Activated B cell treated with CpG ODN at 0.5 μM for 24 hours (primary cell): ENCODE measurements at places on chromosomes 16 and 17. TPM values are rescaled to one million over a fixed set of nuclear protein-coding genes. Genes with fewer than 3 reads are reported as not detected.
A peak's percentile ranks its signal among the peaks of the same experiment; 100 is the strongest.

DNA sequence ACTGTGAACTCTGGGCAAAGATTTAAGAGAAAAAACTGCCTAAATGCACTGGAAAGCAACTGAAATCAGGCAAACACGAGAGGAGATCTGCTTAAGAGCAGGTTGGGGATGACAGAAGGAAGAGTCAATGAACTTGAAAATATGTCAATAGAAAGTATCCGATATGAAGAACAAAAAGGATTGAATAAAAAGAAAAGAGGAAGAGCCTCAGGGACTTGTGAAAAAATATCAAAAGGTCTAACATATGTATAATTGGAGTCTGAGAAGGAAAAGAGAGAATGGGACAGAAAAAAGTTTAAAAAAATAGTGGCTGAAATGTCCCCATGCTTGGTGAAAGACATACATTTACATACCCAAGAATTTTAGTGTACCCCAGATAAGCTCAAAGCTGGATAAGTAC is 195.5 kb downstream of the COPRS start:
- no peak for DNase-seq
- H3K4me3 ChIP-seq = no peak overlapping the region
- H3K27ac ChIP-seq = no peak overlapping the region
- peaks cover 9% of the 10 kb centered on the region for H3K27me3 ChIP-seq

DNA sequence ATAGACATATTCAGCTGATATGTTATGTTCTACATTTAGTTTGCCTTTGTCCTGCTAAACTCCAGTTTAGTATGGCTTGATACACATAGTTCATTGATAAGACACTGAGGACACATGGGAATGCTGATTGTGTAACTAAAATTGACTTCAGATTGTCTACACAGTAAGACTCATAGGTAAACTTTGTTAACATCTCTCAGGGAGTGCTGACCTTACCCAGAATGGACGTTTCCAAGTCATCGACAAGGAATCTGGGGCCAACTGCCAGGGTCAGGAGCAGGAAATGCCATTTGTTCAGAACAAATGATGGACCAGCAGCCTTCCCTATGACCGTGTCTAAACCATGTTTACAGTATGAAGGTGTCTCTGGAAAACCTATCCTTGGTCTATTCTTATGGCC is 58.7 kb downstream of the DYNLRB2 start:
- H3K27ac ChIP-seq = no peak overlapping the region
- DNase-seq = no peak
- no peak overlapping the region for H3K4me3 ChIP-seq
- H3K27me3 ChIP-seq = no peaks in the 10 kb centered on the region
- no peaks in the 10 kb centered on the region for H3K36me3 ChIP-seq
- H3K4me1 ChIP-seq = no peaks in the 10 kb centered on the region

GRCh38 chr17:9937241-9937761 is 32.2 kb upstream of the RCVRN start:
- H3K27me3 ChIP-seq = no peaks in the 10 kb centered on the region
- no peak overlapping the region for H3K27ac ChIP-seq
- peaks cover 14% of the 10 kb centered on the region for H3K36me3 ChIP-seq
- DNase-seq = no peak
- no peak overlapping the region for H3K4me3 ChIP-seq
- no peaks in the 10 kb centered on the region for H3K4me1 ChIP-seq

- H3K4me3 ChIP-seq = no peak overlapping the region
- H3K36me3 ChIP-seq = peaks cover 58% of the 10 kb centered on the region
- no peaks in the 10 kb centered on the region for H3K27me3 ChIP-seq
- no peak for DNase-seq
- no peak overlapping the region for H3K27ac ChIP-seq
Measured at GRCh38 chr16:69378036-69378435, 7.8 kb downstream of the TERF2 start.

- no peaks in the 10 kb centered on the region for H3K27me3 ChIP-seq
- H3K4me3 ChIP-seq = no peak overlapping the region
- no peak for DNase-seq
Measured at GRCh38 chr17:4879601-4880000, 19.7 kb upstream of the C17orf107 start.

DNA sequence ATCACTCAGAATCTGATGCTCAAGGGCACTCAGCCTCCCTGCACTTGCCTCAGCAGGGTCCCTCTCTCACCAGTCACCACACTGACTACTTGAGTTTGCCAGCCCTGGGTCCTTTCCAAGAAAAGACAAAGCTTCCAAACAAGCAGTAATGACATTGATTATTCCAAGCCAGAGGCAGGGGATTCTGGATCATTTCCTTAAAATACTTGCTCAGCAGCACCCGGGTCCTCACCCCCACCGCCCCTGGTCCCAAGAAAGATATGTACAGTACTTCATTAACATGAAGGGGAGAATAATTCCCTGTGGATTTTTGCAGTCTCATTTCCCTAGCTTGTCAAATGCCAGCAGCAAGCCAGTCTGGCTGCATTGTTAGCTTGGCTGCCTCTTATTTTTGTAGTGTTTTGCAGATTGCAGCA is 83.2 kb upstream of the GNAO1 start:
- no peaks in the 10 kb centered on the region for H3K4me1 ChIP-seq
- H3K27ac ChIP-seq = no peak overlapping the region
- H3K27me3 ChIP-seq = peaks cover 2% of the 10 kb centered on the region
- no peaks in the 10 kb centered on the region for H3K36me3 ChIP-seq

- H3K27ac ChIP-seq = peak overlapping the region; percentile 99
- peak overlapping the region; percentile 98 for H3K4me3 ChIP-seq
- H3K36me3 ChIP-seq = peaks cover 17% of the 10 kb centered on the region
- no peaks in the 10 kb centered on the region for H3K27me3 ChIP-seq
- H3K4me1 ChIP-seq = peaks cover 35% of the 10 kb centered on the region
Measured at GRCh38 chr17:4144422-4144747, 1.4 kb downstream of the CYB5D2 start.

GRCh38 chr17:81036197-81036941 is 1.4 kb downstream of the BAIAP2 start:
- no peak for DNase-seq
- H3K36me3 ChIP-seq = no peaks in the 10 kb centered on the region
- H3K4me3 ChIP-seq = peak overlapping the region; percentile 75
- peaks cover 32% of the 10 kb centered on the region for H3K27me3 ChIP-seq

DNA sequence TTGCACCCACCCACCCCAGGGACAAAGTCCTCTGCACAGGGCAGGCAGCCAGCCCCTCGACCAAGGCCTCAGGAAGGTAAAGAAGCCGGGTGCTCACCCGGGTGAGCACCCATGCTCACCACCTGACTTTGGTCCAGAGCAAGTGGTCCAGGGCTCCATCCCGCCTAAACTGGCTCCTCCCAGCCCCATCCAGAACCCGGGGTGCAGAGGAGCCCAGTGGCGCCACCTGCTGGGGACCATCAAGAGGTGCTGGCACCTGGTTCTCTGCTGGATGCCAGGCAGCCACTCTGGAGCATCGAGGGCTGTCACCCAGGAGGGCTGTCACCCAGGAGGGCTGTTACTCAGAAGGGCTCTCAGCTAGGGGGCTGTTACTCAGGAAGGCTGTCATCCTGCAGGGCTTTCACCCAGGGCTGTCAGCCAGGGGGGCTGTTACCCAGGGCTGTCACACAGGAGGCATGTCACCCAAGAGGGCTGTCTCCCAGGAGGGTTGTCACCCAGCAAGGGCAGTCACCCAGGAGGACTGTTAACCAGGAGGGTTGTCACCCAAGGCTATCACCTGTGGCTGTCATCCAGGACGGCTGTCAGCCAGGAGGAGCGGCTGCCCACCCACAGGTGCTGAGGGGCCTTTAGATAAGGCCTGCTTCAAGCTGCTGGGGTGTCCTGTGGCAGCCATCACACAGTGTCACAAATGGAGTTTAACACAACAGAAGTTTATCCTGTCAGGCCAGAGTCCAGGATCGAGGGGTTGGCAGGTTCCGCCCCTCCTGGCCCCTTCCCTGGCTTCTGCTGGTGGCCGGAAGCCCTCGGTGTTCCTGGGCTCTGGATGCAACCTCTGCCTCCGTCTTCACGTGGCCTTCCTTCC is 98.5 kb downstream of the TNFRSF13B start:
- no peak overlapping the region for H3K4me3 ChIP-seq
- H3K27ac ChIP-seq = no peak overlapping the region
- DNase-seq = peak; percentile 24
- H3K27me3 ChIP-seq = peaks cover 2% of the 10 kb centered on the region
- no peaks in the 10 kb centered on the region for H3K36me3 ChIP-seq

DNA sequence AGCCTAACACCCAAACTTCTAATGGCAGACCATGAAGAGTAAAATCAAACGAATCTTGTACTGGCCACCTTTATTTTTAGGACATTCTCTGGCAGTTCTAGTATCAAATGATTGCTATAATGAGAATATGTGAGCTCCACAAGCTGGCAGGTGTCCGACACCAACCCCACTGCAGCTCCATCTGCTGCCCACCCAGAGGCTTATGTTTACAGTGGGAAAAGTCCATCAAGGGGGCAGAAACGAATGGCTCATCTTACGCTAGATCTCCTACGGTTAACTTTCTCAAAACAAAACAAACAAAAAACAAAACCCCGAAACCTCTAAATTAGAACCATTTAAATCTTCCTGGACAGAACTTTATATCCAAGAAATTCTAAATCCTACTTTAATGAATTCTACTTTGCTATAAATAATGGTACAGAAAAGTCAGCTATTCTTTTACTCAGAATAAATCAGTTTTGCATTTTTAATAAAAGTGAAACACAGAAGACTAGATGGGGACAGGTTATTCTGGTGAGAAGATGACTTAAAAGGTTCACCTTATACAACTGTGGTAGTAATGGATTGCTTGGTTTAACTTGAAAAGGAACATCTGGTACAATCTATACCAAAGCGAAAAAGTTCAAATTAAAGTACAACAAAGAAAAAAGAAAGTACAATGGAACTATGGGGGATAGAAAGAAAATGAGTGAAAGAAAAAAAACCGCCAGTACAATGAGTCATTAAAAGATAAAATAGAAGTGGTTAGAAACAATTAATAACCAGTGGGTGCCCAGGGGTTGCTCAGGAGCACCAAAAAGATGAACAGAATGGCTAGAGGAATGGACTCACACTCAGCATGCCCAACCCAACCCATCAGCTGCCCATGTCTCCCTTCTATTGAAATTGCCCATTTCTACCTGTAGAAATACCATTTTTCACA is 40.2 kb downstream of the GRB2 start:
- H3K4me3 ChIP-seq = peak overlapping the region; percentile 57
- peaks cover 95% of the 10 kb centered on the region for H3K4me1 ChIP-seq
- no peaks in the 10 kb centered on the region for H3K27me3 ChIP-seq
- no peak for DNase-seq
- H3K27ac ChIP-seq = peak overlapping the region; percentile 73
- H3K36me3 ChIP-seq = peaks cover 25% of the 10 kb centered on the region

DNA sequence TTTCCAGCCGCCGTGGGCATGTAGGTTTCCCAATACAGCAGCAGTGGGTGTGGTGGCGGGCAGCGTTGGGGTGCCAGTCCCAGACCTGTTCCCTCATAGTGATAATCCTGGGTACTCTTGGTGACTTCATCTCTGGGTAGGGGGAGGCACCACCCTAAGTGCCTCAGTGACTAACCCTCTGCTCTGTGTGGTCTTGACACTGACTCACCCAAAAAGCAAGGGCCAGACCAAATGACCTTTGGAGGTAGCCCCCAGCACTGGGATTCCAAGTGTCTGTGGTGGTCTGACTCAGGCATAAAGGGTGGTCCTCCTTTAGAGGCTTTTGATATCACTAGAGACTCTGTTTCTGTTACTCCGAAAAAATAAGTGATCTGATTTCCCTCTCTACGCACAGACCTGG is 908 bp downstream of the CALB2 start:
- peaks cover 26% of the 10 kb centered on the region for H3K27me3 ChIP-seq
- no peak for DNase-seq

GRCh38 chr17:5780476-5780875 is 196.2 kb upstream of the NLRP1 start:
- H3K4me3 ChIP-seq = no peak overlapping the region
- no peak for DNase-seq
- H3K4me1 ChIP-seq = peaks cover under 1% of the 10 kb centered on the region
- no peak overlapping the region for H3K27ac ChIP-seq

DNA sequence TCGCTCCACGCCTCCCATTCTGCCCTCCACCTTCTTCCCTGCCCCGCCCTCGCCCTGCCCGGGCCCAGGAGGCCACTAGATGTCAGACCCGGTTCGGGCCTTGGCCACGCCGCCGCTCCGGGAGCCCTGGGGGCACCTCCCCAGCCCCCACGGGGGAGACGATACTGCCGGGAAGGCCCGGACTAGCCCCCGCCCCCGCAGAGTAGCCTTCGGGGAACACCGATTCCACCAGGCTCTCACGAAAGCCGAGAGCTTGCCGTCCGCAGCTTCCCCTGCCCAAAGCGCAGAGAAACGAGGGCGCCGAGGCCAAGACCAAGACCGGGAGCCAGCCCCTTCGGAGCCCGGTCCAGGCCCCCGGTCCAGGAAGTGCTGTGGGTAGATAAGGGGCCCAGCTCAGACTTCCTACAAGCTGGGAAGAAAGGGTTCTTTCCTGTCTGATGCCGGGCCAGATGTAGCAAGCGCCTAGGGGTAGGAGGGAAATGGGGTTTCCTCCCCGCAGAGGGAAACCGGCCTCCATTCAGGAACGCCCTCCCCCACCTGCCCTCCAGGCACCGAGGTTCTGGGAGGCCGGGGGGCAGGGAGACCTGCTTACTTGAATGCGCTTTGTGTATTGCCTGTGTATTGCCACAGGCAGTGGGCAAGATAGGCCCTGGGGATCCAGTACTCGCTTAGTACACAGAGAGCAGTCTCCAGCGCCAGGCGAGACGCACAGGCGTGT is 806 bp upstream of the CYB561 start:
- H3K4me3 ChIP-seq = peak overlapping the region; percentile 70
- H3K27me3 ChIP-seq = no peaks in the 10 kb centered on the region
- peak overlapping the region; percentile 78 for H3K27ac ChIP-seq
- H3K4me1 ChIP-seq = peaks cover 17% of the 10 kb centered on the region
- peak; percentile 60 for DNase-seq
- no peaks in the 10 kb centered on the region for H3K36me3 ChIP-seq

DNA sequence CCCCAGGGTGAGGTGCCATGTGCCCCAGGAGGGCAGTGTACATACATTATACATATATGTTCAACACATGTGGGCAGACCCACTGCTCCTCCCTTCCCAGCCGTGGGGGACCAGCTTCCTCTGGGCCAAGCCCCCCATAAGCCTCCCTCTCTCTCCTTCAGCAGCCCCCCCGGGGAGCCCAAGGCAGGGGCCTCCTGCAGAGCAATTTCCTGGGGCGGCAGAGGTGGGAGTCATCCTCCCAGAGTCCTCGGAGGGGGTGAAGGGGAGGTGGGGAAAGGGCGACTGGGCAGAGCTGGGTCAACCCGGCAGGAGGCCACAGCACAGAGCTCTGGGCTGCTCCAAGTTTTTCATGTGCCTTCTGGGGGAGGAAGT is 235.1 kb downstream of the ZNF423 start:
- no peak overlapping the region for H3K27ac ChIP-seq
- no peak overlapping the region for H3K4me3 ChIP-seq
- H3K4me1 ChIP-seq = no peaks in the 10 kb centered on the region
- DNase-seq = no peak
- no peaks in the 10 kb centered on the region for H3K36me3 ChIP-seq
- no peaks in the 10 kb centered on the region for H3K27me3 ChIP-seq

TRPV2 gene
- 58.3 and 65.8 TPM in 2 replicates for total RNA-seq

SMTNL2 gene
- total RNA-seq = not detected in 2 replicates

RND2 gene
- 0.05 and 0.13 TPM in 2 replicates for total RNA-seq

ABCC11 gene
- total RNA-seq = not detected in 2 replicates

CDYL2 gene
- total RNA-seq = 3.2 and 3.4 TPM in 2 replicates

CCDC57 gene
- total RNA-seq = 56.6 TPM in 2 replicates

FGF11 gene
- 1.3 and 2.8 TPM in 2 replicates for total RNA-seq

SCGB1C2 gene
- total RNA-seq = not detected in 2 replicates

ALOX12B gene
- 1.4 and 1.5 TPM in 2 replicates for total RNA-seq
